ENCODE measurements at places on chromosomes 5 and 9.

- H3K27me3 ChIP-seq: no peaks in the 10 kb centered on the region
- H3K4me1 ChIP-seq: no peaks in the 10 kb centered on the region
- no peak for DNase-seq
- H3K4me3 ChIP-seq: no peak overlapping the region
- H3K36me3 ChIP-seq: no peaks in the 10 kb centered on the region
These were observed 159.0 kb upstream of the SLC12A2 start for GRCh38 chr5:127924606-127925005.

DNA sequence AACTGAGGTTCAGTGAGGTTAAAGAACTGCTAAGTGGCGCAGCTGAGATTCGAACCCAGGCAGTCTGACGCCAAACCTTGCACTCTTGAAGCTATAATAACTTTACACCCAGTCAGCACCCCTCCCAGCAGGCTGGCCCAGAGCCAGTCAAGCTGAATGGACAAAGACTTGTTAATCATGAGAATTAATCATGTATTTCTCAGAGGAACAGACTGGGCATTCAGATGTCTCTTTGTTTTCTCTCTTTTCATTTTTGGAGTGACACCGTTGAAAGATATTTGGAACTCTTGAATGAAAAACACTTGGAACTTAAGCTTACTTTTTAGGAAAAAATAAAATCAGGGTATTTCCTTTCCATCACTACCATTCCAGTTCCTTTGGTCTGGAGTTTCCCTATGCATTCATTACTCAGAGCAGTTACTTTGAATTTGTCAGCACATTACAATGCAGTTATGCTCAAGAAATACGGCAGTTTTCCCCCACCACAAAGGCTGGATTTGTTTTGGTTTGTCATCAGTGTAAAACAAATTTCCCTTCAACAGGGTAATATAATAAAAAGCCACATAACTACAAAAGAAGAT is 22.6 kb upstream of the MAMDC2 start:
- H3K4me3 ChIP-seq: no peak overlapping the region
- no peaks in the 10 kb centered on the region for H3K36me3 ChIP-seq
- H3K27me3 ChIP-seq: no peaks in the 10 kb centered on the region
- peaks cover 4% of the 10 kb centered on the region for H3K4me1 ChIP-seq

DNA sequence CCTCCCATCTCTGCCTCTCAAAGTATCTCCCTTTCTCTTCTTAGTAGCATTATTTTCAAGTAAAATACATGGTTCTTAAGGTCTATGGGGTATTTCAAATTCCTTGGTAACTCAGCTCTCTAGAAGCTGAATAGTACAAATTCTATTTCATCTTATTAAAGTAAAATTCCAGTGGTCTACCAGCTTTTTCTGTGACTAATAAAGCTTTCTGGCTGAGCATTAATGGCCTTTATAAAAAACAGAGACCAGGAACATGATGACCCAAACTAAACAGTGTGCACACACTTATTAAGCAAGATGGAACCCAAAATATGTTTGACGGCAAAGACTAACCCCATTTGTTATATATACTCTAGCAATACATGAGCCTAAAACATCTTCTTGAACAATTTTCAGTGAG is 142.6 kb downstream of the OR2K2 start:
- no peak overlapping the region for H3K4me3 ChIP-seq
- no peak overlapping the region for H3K27ac ChIP-seq
- no peak for DNase-seq
- no peaks in the 10 kb centered on the region for H3K36me3 ChIP-seq
- no peaks in the 10 kb centered on the region for H3K4me1 ChIP-seq
- H3K27me3 ChIP-seq: no peaks in the 10 kb centered on the region

- DNase-seq: peak; percentile 87
- H3K4me3 ChIP-seq: no peak overlapping the region
- no peaks in the 10 kb centered on the region for H3K36me3 ChIP-seq
- H3K27me3 ChIP-seq: no peaks in the 10 kb centered on the region
These were observed 13.7 kb upstream of the ADRA1B start for GRCh38 chr5:159902444-159903121.

DNA sequence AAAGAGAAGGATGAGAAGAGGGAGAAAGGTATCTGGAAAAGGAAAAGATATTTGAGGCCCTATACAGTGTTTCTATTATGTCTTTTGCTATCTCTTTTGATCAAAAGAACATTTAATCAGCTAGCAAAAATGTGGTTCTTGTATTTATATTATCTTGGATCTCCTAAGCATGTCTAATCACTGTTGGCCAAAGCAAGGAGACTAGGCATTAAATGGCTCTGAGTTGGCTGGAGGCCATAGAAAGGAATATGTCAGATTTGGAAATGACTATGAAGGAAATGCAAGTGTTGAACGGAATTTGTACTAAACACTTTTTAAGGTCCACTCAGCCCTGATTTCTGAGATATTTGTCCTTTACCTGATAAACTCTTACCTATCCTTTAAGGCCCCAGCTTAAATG is 22.4 kb upstream of the THG1L start:
- H3K27me3 ChIP-seq: no peaks in the 10 kb centered on the region
- peak; percentile 60 for DNase-seq
- no peak overlapping the region for H3K27ac ChIP-seq
- H3K4me1 ChIP-seq: peaks cover 4% of the 10 kb centered on the region
- no peaks in the 10 kb centered on the region for H3K36me3 ChIP-seq

GRCh38 chr5:178388386-178389025 is 155.9 kb upstream of the PHYKPL start:
- no peak overlapping the region for H3K27ac ChIP-seq
- H3K27me3 ChIP-seq: no peaks in the 10 kb centered on the region
- H3K36me3 ChIP-seq: no peaks in the 10 kb centered on the region
- peak; percentile 31 for DNase-seq

DNA sequence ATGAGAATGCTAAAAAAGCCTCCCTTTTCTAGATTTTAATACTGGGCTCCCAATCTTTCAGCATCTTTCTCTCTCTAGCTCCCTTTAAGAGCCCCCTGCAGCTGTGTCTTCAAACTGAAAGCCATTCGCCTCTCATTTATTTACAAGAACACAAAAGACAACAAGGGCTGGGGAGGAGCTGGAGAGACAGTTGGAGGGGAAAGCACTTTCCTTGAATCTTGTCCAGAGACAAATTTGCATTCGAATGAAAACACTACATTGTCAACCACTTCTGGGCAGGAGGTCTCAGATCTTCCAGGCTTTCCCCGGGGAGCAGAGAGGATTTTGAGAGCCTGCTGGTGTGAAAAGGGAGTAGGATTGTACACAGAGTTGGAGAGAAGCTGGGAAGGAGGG is 518.3 kb downstream of the CTNND2 start:
- H3K4me3 ChIP-seq: no peak overlapping the region
- H3K4me1 ChIP-seq: no peaks in the 10 kb centered on the region
- no peaks in the 10 kb centered on the region for H3K36me3 ChIP-seq
- DNase-seq: no peak
- H3K27me3 ChIP-seq: peaks cover 8% of the 10 kb centered on the region
- H3K27ac ChIP-seq: no peak overlapping the region

GRCh38 chr9:115164511-115164974 is 46.6 kb upstream of the TNC start:
- no peaks in the 10 kb centered on the region for H3K27me3 ChIP-seq
- no peaks in the 10 kb centered on the region for H3K36me3 ChIP-seq
- no peak overlapping the region for H3K4me3 ChIP-seq

GRCh38 chr9:133103183-133103986 is 17.7 kb downstream of the RALGDS start:
- H3K27ac ChIP-seq: no peak overlapping the region
- no peak overlapping the region for H3K4me3 ChIP-seq
- peaks cover 35% of the 10 kb centered on the region for H3K36me3 ChIP-seq
- H3K27me3 ChIP-seq: no peaks in the 10 kb centered on the region
- peak; percentile 10 for DNase-seq
- no peaks in the 10 kb centered on the region for H3K4me1 ChIP-seq

- H3K4me1 ChIP-seq: peaks cover 14% of the 10 kb centered on the region
- no peaks in the 10 kb centered on the region for H3K36me3 ChIP-seq
- H3K27me3 ChIP-seq: no peaks in the 10 kb centered on the region
- DNase-seq: no peak
These were observed 1.7 kb upstream of the RECK start for GRCh38 chr9:36035006-36035405.

DNA sequence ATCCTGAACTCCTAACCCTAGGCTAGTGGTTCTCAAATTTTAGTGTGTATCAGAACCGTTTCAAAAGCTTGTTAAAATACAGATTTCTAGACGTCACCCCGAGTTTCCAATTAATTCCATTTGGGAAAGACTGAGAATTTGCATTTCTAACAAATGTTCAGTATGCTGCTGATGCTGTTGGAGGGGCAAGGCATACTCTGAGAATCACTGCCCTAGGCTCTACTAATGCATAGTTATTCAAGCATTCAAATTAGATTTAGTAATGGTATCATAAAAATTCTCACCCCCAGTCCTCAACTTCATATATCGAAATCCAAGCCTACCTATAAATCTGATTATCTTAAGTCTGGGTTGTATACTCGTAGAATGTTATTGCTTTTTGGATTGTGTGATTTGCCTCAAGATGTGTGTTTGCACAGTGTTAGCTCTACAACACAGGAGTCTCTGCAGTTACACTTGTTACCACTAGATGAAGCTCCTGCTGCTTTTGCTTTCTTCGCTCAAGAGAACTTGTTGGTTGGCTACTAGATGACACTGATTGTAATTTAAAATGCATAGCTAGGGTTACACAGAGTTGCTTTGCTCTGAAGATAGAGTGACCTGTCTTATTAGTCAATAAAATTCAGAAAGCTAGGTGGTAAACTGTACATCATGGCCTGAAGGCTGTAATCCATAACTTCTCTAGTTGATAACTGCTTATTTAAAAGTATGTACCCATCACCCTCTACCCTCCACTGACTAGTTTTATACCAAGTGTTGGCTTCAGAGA is 7.5 kb upstream of the ERAP2 start:
- H3K36me3 ChIP-seq: no peaks in the 10 kb centered on the region
- H3K4me3 ChIP-seq: no peak overlapping the region
- no peaks in the 10 kb centered on the region for H3K4me1 ChIP-seq
- no peak overlapping the region for H3K27ac ChIP-seq
- no peaks in the 10 kb centered on the region for H3K27me3 ChIP-seq
- DNase-seq: peak; percentile 86

DNA sequence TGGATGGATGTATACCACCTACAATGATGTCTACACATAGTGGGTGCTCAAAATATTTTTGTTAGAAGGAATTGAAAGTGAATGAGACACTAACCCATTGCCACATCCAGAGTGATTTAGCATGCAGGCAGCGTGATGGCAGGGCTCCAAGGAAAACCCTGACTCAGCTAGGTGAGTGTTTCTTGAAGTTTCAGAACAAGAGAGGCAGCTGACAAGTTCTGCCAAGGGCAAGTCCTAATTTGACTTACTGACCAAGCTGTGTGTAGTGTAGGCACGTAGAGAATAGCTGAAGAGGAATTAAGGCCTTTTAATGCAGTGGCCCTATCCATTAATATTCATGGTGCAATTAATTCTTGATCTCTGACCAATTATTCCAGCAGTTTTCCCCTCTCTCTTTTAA is 107.8 kb upstream of the ATP10B start:
- H3K27me3 ChIP-seq: no peaks in the 10 kb centered on the region
- DNase-seq: no peak
- no peaks in the 10 kb centered on the region for H3K4me1 ChIP-seq
- no peak overlapping the region for H3K4me3 ChIP-seq
- H3K27ac ChIP-seq: no peak overlapping the region

DNA sequence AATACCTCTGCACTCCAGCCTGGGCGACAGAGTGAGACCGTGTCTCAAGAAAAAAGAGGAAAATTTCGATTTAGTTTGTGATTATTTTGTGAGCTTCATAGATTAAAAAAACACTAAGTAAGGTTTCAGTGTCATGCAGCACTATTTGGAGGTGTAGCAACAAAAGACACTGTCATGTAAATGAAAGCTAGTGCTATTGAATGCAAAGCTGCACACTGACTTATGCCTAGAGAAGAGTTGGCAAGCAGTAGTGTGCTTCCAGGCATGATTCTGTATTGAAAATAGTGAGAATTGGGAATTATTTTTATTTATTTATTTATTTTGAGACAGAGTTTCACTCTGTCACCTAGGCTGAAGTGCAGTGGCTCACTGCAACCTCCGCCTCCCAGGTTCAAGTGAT is 34.5 kb downstream of the DDX46 start:
- no peak overlapping the region for H3K27ac ChIP-seq
- H3K36me3 ChIP-seq: peaks cover 6% of the 10 kb centered on the region
- H3K27me3 ChIP-seq: no peaks in the 10 kb centered on the region
- no peak overlapping the region for H3K4me3 ChIP-seq
- H3K4me1 ChIP-seq: no peaks in the 10 kb centered on the region
- no peak for DNase-seq

DNA sequence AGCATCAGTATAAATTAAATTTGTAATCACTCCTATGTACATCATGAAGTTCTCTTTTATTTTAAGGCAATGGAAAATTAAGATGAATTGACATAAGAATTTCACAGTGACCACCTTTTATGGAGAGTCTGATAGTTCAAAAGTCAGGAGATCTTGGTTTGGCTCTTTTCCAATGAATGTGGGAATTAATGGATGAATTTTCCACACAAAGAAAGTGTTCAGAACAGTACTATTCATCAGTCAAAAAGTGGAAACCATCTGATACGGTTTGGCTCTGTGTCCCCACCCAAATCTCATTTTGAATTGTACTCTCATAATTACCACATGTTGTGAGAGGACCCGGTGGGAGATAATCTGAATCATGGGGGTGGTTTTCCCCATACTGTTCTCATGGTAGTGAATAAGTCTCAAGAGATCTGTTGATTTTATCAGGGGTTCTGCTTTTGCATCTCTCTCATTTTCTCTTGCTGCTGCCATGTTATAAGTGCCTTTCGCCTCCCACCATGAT is 24.5 kb downstream of the CCDC125 start:
- H3K4me1 ChIP-seq: no peaks in the 10 kb centered on the region
- no peaks in the 10 kb centered on the region for H3K36me3 ChIP-seq

- H3K27ac ChIP-seq: no peak overlapping the region
- no peak overlapping the region for H3K4me3 ChIP-seq
- DNase-seq: no peak
- H3K36me3 ChIP-seq: no peaks in the 10 kb centered on the region
- peaks cover 6% of the 10 kb centered on the region for H3K4me1 ChIP-seq
- no peaks in the 10 kb centered on the region for H3K27me3 ChIP-seq
These were observed 103.9 kb downstream of the VAV2 start for GRCh38 chr9:133888048-133888808.
